ENCODE measurements at places on chromosomes 2 and 18.

- no peak for DNase-seq
These were observed 20.1 kb upstream of the TTC39C start for GRCh38 chr18:23994361-23994902.

DNA sequence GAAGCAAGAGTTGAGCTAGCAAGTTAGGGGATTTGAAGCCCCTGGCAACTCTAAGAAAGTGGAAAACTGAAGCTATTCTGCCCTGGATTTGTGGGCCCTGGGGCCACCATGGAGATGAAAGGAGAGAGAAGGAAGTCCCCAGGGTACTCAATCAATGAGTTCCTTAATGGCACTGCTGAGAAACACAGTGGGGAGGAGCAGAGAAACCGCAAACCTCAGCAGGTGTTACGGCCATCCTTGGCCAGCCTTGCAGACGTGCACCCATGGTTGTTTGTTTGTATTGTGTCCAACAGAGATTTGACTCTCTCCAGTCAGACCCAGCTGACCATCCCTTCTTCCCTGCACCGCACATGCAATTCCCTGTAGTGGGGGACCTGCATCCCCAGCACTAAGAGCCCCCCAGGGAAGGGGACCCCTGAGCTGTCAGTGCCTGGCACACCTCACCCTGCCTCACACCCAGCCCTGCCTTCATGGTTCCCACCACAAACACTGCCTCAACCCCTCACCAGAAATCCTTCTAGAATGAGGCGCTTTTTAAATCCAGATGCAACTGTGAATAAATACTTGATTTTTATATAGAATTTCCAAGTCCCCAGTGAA, 255.3 kb downstream of the SH3BP4 start:
- no peak for DNase-seq

DNA sequence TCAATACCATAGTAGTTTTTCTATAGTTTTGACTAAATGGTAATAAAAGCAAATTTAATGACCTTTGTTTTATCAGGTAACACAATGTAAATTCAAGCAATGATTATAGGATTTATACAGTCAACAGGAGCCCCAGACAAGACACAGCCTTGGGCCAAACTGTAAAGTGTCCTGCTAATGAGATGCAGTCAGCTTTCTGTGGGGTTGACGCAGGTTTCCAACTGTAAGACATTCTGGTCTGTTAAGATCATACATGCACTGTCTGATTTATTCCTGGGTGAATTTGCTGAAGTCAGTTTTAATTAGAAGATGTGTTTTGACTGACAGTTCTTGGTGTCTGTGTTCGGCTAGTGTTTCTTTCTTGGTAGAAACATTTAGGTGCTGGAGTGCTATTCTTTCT, 180.3 kb downstream of the SNTG2 start:
- DNase-seq: no peak

GRCh38 chr2:15195813-15196212, 365.3 kb downstream of the NBAS start:
- DNase-seq: no peak

GRCh38 chr2:239753401-239753837, 271.7 kb downstream of the NDUFA10 start:
- DNase-seq: no peak

- DNase-seq: no peak
These were observed 3.8 kb upstream of the SESTD1 start for GRCh38 chr2:179268277-179268925.

DNA sequence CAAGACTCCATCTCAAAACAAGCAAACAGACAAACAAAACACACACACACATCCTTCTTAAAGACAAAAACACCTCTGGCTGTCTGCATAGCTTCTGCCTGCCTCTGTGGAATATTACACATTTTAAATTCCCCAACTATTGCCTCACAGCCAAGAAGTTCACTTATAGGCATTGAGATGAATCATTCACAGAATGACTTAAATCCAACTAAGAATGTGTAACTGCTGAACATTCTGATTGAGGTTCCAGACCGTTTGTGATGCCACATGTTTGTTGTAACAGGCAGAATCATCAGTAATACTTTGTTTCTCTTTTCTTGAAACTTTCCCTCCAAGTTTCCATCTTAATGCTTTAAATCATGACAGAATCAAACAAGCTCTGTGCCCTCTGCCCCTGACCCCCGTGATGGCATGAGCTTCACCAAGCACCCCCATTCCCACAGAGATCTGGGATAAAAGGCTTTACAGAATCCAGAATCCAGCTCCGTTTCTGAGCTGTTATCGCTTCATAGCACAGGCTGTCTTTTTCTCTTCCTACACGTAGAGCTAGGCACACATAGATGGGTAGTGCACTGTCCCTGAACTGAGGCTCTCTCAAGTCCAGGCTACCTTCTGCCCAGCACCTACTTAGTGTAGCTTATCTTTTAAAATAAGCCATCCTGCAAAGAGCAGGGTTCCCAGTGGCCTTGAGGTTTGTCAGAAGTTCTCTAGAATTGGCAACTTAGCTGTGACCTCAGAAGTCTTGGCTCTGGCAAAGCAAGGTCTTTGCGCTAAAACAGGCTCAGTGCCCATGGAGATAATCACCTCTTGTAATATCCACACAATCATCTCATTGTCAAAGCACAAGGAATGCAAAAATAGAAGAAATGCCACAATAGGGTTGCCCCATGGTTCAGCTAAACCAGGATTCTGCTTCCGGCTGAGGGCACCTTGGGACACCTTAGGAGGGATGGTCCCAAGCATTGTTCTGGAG, 32.9 kb downstream of the EPAS1 start:
- DNase-seq: no peak

- DNase-seq: no peak
These were observed 73.2 kb downstream of the MAP4K4 start for GRCh38 chr2:101770726-101771125.

DNA sequence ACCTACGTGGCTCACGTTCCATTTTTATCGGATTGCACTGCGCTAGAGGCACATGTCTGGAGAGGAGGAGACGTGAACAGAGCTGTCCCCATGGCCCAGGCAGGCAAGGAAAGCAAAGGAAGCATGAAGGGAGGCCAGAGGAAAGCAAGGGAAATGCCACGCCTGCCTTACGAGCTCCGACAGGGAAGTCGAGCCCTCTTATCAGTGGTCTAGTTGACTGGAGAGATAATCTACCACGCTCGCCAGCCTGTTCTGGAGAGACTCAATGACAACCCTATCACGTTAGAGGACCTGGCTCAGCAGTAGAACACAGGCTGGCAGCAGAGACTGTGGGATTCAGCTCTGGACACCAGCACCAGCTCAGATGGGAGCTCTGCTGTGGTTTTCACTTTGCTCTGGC, 202.6 kb upstream of the ID2 start:
- no peak for DNase-seq

GRCh38 chr2:136131961-136132824, 14.2 kb upstream of the CXCR4 start:
- peak; percentile 35 for DNase-seq

DNA sequence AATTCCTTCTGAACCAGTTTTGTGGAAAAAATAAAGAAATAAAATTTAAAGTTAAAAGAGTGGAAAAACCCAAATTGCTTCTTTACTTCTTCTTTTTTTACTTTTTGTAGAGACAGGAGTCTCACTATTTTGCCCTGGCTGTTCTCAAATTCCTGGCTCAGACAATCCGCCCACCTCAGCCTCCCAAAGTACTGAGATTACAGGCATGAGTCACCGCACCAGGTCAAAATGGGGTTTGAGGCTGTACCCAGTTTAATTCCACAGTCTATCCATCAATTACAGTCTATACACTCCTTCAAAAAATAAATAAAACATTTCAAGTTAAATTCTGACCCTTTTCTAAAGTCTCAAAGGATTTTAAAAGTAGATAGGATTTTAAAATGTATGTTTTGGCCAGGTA, 120.3 kb downstream of the FAM161A start:
- DNase-seq: no peak

- no peak for DNase-seq
These were observed 123.3 kb downstream of the CLIP4 start for GRCh38 chr2:29238497-29238896.

DNA sequence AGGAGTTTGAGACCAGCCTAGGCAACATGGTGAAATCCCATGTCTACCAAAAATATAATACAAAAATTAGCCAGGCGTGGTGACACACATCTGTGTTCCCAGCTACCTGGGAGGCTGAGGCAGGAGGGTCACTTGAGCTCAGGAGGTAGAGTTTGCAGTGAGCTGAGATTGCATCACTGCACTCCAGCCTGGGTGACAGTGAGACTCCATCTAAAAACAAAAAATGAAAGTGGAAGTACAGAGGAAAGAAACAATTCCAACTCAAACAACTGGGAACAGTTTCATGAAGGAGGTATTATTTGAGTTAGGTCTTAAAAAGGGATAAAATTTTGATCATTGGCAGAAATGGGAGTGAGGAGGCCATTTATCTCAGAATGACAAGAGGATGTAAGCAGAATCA, 6.3 kb upstream of the RAB1A start:
- no peak for DNase-seq

DNA sequence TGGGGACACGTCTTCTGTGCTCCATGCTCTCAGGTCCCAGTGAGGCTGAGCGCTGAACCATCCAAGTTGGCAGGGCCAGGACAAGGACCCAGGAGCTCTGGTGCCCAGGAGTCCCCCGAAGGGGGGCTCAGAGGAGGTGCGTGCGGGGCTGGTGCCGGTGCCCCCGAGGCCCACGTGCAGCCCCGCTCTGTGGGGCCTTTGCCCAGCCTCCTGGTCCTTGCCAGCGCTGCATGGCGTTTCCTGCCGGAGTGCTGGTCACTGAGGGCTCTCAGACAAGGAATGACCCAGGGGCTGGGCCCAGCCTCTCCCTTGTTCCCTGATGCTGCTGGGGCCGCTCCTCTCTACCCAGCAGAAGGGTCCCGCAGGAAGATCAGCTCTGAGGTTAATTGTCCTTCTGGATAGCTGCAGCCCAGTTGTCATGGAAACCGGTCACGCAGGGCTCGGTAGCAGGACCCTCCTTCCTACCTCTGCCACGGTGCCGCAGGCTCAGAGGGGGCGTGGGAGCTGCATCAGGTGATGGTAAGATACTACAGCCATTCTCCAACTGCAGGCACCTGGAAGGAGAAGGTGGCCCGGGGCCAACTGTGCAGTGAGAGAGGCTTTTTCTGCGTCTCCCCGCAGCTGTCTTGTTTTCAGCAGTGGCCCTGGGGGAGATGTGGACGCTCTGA, 64.5 kb downstream of the RRM2 start:
- no peak for DNase-seq

DNA sequence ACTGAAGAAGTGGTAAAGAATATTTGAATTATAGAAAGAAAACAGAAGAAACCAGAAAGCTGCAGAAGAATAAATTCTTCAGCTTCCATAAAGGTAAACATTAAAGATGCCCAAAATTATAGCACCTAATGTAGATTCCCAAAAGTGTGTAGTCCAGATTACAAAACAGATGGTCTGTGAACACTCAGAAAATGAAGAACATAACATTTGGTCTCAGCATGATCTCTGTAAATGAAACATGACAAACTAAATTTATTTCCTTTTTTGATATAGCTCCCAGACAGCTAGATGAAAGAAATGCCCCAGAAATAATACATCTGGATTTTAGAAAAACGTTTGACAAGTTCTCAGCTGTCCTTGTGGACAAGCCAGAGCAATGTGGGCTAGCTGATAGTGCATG, 794.2 kb upstream of the NXPH2 start:
- DNase-seq: no peak

DNA sequence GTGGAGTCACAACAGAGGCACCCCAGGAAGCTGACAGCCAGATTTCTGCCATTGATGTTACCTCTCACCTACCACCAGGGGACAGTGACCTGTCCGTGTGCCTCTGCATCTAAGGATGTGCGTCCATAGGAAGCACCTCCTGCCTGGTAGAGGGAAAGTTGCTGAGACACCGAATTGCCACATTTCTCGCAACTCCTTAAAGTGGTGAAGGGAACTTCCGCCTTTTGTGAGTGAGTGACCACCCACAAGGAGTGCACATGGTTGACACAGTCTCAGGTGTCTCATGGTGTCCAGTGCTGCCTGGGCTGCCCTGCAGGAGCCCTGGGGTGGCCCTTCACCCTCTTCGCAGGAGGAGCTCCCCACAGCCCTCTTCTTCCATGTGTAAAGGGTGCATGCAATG, 201.8 kb downstream of the GBX2 start:
- DNase-seq: no peak

- DNase-seq: no peak
These were observed 65.8 kb upstream of the CABLES1 start for GRCh38 chr18:23069481-23069880.

GRCh38 chr2:175282300-175282699, 100.8 kb upstream of the ATP5MC3 start:
- no peak for DNase-seq

GRCh38 chr18:80026363-80026762, 7.9 kb upstream of the RBFA start:
- DNase-seq: no peak

- DNase-seq: peak; percentile 68
These were observed 27.0 kb upstream of the CASP8 start for GRCh38 chr2:201233192-201233811.

- DNase-seq: no peak
These were observed 42.8 kb upstream of the MAL start for GRCh38 chr2:94982675-94983074.

All from activated naive CD8-positive, alpha-beta T cell treated with anti-CD3 and anti-CD28 coated beads, Interleukin-2, amount 50 U/mL, for 16 hours (primary cell).